Activated CD8-positive, alpha-beta T cell treated with anti-CD3 and anti-CD28 coated beads for 36 hours (primary cell): ENCODE measurements at places on chromosomes 3 and 15.

- no peak for DNase-seq
These were observed 26.7 kb upstream of the SLC41A3 start for GRCh38 chr3:126110431-126111125.

DNA sequence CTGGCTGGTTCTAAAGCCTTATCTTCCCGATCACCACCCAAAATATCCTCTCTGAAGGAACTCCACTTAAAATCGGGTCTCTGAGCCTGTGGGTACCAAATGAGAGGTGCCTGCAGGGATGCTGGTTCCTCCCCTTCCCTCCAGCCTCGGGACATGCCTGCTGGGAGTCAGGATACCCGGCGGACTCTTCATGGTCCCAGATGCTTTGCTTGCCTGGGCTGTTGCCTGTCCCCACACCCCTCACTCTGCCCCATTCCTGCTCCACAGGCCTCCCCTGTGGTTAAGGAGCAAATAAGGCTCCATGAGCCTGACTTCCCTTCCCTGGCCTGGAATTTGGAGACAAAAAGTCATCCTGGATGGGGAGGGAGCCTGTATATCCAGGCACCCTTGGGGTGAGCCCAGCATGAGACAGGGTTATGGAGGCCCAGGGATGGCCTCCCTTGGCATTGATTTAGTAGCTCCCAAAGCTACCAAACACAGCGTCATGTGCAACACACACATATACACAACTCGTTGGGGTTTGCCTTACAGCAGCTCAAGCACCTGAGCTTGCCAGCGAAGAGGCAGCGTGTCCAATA, 12.3 kb upstream of the CORO2B start:
- DNase-seq: no peak

DNA sequence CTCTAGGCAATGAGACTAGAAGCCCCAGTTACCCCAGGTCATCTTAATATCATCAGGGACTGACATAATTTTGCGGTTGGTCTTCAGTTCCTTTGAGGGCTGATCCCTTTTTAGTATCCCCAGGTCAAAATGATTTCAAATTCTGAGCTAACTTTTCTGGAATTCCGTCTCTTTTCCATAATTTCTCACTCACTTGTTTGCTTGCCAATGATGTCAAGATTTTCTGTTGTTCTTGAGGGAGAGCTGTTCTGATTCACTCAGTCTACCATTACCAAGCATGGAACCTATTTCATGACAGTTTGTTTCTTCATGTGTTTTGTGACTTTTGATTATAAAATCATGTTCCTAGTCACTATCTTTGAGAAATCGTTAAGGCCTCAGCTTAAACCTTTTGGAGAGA, 190.5 kb upstream of the LYSMD4 start:
- DNase-seq: no peak

DNA sequence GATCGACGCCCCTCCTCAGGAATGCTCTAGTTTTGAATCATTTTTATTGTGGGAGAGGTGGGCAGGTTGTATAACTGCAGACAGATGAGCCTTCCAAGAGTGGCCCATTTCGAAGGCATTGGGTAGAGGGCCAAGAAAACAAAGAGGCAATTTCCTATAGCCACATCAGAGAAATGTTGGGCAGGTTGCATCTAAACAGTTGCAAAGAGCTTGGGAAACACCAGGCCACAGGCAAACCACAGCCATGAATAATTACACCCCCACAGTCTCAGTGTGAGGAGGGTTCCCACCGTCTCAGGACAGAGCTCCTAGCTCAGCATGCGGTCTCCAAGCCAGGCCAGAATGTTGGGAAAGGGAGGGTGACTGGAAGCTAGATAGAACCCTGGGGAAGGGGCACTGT, 257.3 kb downstream of the ABHD5 start:
- DNase-seq: peak; percentile 36

DNA sequence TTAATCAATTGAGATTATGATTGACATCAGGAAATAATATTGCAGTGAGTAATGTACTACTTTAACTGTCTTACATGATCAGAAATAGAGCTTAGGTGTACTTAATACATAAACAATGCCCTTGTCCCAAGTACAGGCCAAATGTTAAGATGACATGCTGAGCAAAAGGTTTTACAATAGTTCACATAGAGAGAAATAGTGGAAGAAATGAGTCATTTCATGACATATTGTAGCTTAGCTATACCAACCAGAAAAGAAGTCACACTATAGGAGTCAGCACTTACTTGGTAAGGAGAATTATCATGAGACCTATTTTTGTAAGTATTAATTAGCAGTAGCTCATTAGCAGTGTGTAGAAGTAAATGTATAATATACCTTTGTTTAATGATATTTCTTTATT, 96.4 kb upstream of the NANOGP8 start:
- DNase-seq: no peak

DNA sequence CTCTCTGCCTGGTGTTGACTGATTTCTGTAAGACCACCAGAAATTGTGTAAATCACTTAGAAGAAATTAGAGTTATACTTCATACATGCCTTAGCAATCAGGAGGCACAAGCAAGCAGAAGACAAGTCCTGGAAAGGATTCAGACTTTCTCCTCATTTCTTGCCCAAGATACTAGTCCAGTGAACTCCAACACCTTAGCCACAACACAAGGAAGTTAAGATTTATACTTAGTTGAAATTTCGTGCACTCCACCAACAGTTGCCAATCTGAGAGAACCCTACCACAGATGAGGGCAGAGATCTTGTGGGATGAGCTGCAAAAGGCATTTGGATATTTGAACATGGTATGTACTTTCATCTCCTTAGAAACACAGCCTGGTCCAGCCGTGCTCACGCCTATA, 2.3 kb downstream of the P3H2 start:
- DNase-seq: no peak

DNA sequence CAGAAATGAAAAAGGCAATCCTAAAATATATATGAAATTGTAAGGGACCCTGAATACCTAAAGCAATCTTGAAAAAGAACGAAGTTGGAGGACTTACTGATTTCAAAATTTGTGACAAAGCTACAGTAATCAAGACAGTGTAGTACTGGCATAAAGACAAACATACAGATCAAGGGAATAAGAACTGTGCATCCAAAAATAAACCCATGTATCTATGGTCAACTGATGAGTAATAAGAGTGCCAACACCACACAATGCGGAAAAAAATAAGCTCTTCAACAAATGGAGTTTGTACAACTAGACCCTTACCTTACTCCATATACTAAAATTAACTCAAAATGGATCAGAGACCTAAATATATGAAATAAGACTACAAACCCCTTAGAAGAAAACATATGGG, 29.6 kb downstream of the GSK3B start:
- no peak for DNase-seq

- DNase-seq: peak; percentile 17
These were observed 8.9 kb downstream of the GPR149 start for GRCh38 chr3:154421083-154421482.
